ENCODE measurements at places on chromosomes 12 and 14.

- no peak for DNase-seq
Measured at GRCh38 chr12:98618952-98619351, 25.5 kb downstream of the SLC25A3 start.

DNA sequence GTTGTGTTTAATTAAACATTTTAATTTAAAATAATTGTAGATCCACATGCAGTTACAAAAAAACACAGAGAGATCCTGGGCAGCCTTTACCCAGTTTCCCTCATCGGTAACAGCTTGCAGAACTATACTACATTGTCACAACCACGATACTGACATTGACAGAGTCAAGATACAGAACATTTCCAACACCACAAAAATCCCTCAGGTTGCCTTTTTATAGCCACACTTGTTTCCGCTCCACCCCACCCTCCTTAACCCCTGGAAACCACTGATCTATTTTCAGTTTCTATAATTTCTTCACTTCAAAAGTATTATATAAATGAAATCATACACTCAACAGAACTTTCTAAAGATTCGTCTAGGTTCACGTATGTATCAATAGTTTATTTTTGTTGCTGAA is 458.8 kb upstream of the SOX5 start:
- no peak for DNase-seq

DNA sequence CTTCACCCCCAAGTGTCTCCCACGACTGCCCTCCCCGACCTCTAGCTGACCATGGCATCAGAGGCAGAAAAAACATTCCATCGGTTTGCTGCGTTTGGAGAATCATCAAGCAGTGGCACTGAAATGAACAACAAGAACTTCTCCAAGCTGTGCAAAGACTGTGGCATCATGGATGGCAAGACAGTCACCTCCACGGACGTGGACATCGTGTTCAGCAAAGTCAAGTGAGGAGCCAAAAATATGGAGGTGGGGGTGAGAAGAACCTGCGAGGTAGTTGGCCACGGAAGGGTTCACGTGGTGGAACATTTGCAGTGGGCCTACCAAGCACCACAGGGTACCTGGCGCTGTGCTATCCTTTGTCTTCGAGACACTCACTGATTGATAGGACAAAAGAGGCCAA is 514 bp downstream of the TPPP2 start:
- DNase-seq = no peak

- DNase-seq = no peak
Measured at GRCh38 chr12:107223821-107224220, 130.5 kb upstream of the CRY1 start.
